NB4 (cell line): ENCODE measurements at places on chromosomes 3 and 15.

DNA sequence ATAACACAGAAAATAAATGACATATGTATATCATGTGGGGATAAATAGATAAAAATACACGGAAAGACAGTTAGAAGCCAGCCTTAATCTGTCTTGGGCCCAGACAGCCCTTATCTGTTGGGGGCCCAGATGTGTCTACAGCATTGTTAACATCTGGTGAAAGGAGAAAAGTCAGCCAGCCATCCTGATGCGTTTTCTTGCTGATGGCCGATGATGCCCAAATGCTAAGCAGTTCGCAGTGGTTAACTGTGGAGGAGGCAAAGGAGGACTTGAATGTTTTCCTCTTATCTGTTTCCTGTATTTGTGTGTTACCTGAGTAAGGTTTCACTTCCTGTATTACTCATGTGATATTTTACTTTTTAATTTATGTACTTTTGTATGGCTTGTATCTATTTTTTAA is 46.2 kb downstream of the NOX5 start:
- no peak for DNase-seq

DNA sequence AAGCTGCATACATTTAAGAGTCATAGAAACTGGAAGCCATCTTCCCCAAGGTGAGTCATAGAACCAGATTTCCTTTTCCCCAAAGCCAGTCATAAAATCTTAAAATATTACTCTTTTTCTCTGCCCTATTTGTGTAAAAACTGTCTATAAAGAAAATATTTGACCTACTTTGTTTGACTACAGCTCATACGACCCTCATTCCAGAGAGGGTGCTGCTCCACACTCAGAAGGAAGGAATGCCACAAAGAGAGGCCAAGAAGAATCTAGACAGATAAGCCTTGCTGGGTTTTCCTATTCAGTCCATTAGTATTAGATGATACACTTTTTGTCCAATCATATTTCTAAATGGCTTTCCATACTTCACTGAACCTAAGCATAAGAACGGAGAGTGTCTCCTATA is 671.6 kb upstream of the SGO1 start:
- DNase-seq, result no peak

DNA sequence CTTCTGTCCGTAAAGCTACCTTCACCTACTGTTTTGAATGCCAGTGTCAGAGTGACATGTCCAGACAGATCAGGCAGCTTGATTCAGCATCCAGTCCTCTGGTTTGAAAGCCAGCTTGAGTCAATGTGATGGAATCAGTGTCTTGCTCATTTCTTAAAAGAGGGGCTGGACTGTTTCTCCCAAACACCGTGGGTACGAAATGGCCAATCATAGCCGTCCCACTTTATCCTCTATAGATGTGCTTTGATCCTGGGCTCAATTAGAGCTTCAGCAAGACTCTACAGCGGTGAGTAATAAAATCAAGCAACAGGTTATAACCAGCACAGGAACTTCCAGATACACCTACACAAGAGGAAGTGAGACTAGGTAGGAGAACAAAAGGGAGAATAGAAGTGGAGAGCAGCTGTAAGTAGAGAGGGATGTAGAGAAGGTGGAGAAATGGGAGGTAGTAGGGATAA is 17.0 kb upstream of the OR5K1 start:
- no peak for DNase-seq

DNA sequence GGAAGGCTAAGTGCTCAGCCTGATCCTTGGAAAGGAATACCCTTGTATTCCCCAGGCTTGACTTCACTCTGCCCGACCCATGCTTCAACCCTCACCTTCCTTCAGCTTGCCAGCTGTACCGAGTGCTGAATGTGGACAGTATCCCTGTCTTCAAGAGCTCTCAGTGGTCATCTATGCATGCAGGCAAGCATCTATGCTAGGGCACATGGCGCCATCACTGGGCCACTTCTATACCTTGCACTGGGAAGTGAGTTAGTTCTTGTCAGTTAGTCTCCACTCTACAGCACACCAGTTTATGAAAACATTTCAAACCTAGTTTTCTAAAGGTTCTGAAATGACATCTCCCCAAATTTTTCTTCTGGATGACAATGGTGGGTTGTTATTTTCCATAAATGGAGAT is 82.0 kb upstream of the MYRIP start:
- peak; percentile 16 for DNase-seq

DNA sequence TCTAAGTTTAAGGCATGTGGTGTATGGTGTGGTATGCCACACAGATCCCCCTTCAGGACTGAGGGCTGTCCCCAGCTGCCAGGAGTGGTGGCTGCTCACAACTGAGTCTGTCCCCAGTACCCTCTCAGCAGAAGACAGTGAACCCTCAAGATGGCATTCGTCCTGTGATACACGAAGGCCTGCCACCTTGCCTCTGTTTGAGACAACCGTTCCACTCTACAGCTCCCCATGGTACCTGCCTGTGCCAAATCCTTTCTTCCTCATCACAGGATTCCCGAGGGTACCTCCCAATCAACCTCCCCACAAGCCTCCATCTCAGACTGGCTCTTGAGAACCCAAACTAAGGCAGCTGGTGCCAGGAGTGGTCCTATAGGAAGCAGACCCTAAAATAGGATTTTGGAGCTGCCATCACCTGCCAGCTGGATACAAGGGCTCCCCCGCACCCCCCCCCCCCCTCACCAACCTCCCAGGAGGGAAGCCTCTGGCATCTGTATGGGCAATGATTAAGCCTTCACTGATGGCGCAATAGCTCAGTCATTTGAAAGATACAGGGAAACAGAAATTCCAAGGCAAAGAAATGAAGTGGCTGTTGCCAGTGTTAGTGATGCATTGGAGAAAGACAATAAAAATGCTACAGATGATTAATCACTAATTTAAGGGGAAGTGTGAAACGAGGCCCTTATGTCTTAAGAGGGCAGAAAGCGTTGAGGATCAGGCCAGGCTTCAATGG is 230.0 kb upstream of the LYSMD4 start:
- DNase-seq, result no peak

DNA sequence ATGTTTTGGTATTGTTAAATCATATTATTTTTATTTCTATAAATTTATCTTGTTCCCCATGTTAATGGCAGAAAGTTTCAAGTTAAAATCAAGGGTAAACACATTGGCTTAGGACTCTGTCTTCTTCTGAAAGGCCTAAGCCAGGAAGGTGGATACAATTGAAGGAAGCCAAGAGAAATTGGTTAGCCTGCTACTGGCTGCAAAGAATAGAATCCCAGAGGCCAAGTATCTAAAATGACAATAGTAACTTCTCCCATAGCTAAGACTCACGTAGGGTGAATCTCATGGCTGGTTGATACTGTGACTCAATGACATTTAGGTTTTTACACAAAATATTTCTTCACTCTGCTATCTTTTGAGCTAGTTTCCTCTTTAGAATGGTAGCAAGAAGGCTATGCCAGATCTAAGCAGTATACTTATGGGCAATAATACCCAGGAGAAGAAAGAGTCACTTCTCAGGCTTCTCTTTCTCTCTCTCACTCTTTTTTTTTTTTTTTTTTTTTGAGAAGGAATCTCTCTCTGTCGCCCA is 621.5 kb upstream of the TBL1XR1 start:
- no peak for DNase-seq

- peak; percentile 98 for DNase-seq
These were observed 308.4 kb downstream of the RPLP1 start for GRCh38 chr15:69760890-69761568.

GRCh38 chr15:80662757-80663553 is 32.2 kb upstream of the ABHD17C start:
- no peak for DNase-seq

DNA sequence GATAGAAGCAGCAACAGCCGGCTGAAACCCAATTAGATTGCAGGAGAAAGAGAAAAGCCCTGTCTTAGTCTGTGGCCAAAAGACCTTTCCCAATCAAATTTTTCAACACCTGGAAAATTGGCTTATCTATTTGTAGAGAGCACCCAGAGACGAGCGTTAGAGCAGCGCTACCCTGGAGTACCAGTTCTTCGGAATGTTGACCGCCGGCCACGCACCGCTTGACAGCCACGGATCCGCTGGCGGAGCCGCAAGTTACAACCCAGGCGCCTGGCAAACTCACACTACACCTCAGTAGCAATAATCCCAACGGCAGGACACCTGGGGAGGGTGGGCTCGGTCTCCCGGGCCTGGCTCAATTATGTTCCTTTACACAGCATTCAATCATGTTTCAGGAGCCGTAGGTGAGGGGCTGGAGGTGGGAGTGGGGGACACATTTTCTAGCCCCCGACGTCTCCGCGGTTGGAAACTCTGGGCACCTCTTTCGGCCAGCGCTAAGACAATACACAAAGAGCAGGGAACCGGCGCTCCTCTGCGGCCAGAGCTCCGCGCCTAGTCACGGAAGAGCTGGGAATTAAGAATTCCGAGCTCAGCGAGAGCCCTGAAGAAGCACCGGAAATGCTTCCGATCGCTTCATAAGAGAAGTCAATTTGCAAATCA is 1.2 kb downstream of the MB21D2 start:
- DNase-seq, result no peak

- no peak for DNase-seq
These were observed 2.3 kb downstream of the GLYCTK start for GRCh38 chr3:52289747-52290595.
